ENCODE measurements at places on chromosomes 7 and 10.

DNA sequence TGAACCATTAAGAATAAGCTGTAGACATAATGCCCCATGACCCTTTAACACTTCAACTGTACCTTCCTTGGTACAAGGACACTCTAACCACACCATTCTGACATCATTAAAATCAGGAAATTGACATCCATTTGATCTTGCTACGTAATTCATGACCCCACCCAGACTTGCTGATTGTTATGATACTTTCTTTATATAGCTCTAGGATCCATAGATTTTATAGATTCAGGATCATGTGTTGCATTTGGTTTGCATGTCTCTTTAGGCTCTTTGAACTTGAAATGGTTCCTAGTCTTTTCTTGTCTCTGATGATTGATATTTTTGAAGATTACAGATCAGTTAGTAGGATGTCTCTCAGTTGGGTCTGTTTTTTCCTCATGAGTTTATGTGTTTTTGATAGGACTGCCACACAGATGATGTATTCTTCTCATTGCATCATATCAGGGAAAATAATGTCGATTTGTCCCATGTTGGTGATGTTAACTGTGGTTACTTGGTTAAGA is 13.5 kb downstream of the CCM2 start:
- DNase-seq: no peak

GRCh38 chr7:17158261-17158660 is 140.2 kb upstream of the AHR start:
- no peak for DNase-seq

GRCh38 chr10:47243791-47244190 is 56.2 kb upstream of the GDF10 start:
- no peak for DNase-seq

GRCh38 chr10:118754556-118755423 is at the start of gene CACUL1:
CACUL1 (minus strand) TSS chr10:118754970; CDS start chr10:118754762, 208 bp downstream.
- DNase-seq: peak; percentile 99

DNA sequence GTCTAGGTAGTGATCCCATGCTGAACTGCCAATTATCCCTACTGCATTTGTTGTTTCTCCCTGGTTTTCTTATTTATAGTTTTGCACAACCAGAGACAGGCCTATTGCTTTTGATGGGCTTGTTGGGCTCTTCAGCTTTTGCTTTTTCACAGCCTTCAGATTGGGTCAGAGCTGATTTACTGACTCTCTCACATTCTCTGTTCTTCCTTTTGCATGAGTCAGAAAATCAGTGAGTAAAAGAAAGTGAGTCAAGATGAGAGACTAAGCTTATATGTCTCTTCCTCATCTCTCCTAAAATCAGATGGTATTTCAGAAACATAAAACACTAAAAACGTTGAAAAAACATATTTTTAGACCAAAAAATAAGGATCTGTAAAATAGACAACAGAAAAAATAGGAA is 1135.4 kb downstream of the XPNPEP1 start:
- no peak for DNase-seq

Data from stimulated activated CD4-positive, alpha-beta T cell treated with anti-CD3 and anti-CD28 coated beads, Interleukin-4, amount 100 ng/mL, for 48 hours (primary cell).